ENCODE measurements at places on chromosomes 12 and 14.

- no peak for DNase-seq
Observed at GRCh38 chr12:40312982-40313576, 88.3 kb downstream of the LRRK2 start.

DNA sequence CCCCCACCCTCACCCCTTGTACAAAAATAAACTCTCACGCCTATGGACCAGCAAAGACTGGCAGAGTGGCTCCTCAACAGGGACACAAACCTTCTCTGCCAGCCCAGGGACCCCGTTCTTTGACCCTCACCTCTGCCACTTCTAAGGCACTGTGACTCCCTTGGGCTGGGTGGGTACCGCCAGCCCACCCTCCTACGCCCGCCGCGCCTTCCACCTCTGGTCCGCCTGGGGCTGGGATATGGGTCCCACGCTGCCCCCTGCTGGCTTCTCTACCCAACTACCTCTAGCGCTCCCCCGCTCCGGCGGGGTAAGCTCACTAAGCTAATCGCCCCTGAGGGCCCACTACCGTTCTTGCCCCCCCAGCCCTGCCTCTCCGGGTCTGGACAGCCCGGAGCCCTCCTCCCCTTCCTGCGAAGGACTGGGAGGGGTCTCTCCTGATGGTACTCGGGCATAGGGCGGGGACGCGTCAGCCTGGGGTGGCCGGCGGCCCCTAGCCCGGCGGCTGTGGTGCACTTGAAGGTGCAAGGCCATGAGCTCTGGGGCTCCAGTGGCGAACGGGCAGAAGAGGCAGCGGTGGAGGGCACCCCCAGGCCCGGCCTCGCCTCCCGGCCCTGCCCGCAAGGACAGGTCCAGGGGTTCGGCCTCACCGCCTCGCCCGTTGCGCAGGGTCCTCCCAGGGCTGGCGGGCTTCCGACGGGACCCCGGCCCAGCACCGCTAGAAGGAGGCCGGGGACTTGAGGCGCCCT, 8.1 kb downstream of the ZNF219 start:
- no peak for DNase-seq

GRCh38 chr14:61455351-61455750, 134.0 kb downstream of the PRKCH start:
- DNase-seq, result no peak

DNA sequence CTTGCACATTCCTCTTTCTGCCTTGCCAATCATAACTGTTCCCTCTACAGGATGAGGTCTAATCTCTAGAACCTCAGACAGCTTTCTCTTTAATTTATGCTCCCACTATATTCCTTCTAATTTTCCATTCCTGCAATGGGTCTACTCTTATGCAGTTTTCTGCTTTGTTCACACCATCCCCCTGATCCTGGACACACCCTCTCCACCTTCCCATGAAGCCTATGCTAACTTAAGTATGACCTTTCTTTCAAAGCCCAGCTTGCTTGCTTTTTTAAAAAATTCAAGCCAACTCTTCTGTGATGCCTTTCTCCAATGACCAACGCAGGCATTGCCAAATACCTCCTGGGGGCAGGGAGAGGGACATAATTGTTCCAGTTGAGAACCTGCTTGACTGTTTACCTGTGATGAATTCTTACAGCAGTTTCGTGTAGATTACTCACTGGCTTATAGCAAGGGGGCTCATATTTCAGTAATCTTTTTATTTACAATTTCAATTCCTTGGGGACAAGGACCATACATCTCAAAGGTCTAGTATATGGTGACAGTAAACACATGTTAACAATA, 7.8 kb downstream of the SLC38A1 start:
- DNase-seq, result no peak

DNA sequence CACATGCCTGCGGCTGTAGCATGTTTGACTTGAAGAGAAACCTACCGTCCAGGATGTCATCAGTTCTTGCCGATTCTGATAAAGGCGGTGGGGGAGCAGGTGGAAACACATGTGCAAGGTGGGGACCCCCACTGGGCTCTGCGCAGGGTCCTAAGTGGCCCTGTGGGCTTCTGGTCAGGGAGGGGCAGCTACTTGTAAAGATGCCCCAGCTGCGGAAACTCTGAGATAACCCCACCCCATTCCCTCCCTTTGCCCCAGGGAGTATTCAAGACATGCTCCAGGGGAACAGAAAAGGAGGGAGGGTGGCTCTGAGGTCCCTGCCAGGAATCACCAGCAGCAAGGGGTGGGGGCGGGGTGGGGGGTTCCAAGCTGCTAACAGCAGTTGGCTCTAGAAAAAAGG, 67.6 kb downstream of the PIWIL1 start:
- no peak for DNase-seq

GRCh38 chr14:68248481-68249255, 429.1 kb downstream of the RAD51B start:
- DNase-seq, result no peak

- DNase-seq, result no peak
Observed at GRCh38 chr12:53624956-53625355, 1.2 kb downstream of the ATF7 start.

GRCh38 chr14:41749429-41749828, 142.8 kb downstream of the LRFN5 start:
- no peak for DNase-seq
